Right lung (tissue), 10 donors: ENCODE measurements at places on chromosomes 3 and 15.
A peak's percentile ranks its signal among the peaks of the same experiment; 100 is the strongest.

DNA sequence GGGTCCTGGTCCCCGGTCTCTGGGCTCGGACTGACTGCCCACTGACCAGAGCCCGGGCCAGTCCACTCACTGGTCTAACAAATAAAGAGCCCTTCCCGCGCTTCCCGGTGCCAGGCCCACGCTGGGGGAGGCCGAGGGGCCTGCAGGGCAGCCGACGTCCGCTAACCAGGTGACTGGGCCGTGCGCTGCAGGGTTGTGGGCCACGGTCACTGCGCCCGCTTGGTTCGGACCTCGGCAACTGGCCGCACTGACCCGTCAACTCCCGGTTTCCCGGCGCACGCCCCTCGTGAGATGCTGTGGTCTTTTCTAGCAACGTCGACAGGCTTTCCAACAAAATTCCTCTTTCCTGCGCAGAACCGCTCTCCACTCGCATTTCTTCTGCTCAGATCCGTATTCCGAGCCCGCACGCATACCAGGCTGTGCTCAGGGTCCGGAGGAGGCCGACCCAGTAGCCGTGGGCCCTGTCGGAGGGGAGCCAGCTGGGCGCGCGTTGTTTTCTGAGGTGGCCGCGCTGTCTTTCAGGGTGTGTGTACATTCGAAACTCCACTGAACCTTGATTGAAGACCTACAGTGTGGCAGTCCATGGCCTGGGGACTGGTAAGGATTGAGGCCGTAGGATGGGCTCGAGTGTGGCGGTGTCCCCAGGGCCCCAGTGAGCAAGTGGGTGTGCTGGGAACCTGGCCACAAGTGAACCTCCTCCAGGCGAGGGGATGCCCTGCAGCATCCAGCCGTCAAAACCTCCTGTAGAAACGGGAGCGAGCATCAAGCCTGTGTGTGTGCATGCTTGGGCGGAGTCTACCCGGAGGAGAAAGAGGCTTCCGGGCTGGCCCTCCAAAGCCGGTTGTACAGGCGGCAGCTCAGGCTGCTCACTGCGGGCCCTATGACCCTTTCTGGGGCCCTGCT, 875 bp upstream of the NT5DC2 start:
- DNase-seq = peak; percentile 28

GRCh38 chr15:39624806-39625205, 43.9 kb downstream of the THBS1 start:
- no peak for DNase-seq

GRCh38 chr15:42404461-42405235, 45.3 kb downstream of the CAPN3 start:
- DNase-seq = no peak

DNA sequence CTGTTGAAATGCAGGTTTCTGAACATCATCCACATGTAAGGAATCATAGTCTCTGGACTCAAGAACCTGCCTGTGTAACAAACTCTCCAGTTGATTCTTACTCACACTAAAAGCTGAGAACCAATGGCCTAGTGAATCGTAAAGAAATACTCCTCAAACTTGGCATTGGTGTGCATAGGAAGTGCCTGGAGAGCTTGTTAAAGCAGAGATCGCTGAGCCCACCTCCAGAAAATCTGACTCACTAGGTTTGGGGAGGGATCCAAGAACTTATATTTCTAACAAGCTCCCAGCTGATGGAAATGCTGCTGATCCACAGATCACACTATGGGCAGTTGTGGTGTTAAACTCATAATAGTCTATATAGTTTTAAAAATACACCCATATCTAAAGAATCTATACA, 55.8 kb upstream of the LMCD1 start:
- no peak for DNase-seq

DNA sequence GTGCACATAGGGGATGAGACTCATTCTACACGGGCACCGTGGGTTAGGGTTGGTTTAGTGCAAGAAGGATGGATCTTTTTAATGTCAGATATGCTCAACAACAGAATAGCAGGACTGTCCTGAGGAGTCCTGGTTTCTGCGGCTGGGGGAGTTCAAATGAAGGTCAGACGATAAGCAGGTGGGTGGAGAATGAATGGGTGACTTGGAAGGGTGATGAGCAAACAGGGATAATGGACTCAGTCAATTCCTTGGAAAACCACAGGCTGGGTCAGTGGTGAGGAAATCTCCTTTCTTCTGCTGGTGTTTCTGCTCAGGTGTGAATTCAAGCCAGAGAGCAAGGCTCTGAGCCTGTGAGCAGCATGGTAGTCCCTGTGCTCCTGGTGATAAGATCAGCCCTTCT, 59.9 kb downstream of the MESD start:
- no peak for DNase-seq

- no peak for DNase-seq
These were observed 489 bp downstream of the CSPG5 start for GRCh38 chr3:47578119-47578632.

GRCh38 chr3:62445275-62445674, 71.9 kb upstream of the FEZF2 start:
- no peak for DNase-seq

DNA sequence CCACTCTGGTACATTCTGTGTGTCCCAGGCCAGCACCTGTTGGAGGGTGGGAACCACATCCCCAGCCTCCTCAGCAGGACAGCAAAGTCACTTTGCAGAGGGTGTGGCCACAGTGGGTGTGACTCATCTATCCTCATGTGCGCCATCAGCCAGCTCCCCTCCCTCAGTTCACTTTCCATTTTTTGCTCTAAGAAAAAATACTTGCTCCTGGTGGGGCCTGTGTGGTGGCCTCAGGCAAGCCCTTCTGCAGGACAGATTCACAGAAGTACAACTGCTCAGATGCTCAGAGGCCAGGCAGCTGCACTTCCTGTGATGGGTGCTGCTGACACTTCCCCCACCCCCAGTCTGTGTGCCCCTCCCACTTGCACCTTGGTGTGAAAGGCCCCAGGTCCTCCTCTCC, 78.3 kb upstream of the ALDH1L1 start:
- DNase-seq = no peak

DNA sequence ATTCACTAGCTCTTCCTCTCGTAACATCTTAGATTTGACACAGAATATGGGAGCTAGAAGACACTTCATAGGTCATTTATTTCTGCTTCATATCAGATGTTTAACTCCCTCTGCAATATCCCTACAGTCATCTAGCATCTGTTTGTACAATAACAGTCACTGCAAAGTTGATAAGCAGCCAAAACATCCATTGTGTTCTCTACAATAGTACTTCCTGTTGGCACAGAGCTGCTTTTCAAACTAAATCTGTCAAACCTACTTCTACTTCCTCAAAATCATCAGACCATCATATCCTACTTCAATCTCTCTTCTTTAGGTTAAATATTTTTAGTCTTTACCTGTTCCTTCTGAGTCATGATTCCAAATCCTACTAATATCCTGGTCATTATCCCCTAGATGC, 233.2 kb downstream of the FGF12 start:
- no peak for DNase-seq

DNA sequence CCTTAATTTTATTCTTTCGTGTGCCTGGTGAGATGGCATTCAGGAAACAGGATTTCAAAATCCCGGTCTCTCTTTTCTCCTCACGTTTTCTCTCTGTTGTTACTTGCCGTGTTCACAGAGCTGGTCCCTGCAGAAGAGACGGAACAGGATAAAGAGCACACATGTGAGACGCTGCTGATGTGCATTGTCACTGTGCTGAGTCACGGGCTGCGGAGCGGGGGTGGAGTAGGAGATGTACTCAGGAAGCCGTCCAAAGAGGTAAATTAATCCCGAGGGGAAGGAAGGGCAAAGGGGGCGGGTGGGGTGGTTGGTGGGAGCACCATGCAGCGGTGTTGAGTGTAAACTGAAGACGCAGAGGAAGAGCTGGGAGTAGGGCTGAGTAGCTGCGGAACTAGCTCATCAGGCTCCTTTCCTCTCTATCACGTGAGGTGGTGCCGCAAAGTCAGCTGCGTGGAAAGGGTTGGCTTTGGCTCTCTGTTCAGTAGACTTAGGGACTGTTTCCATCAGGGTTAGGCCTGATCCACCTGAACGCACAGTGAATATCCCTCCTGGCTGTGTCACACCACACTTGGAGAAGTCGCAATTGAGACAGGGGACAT, 164.8 kb upstream of the BHLHE40 start:
- no peak for DNase-seq

- no peak for DNase-seq
These were observed 422.1 kb upstream of the TGFBR2 start for GRCh38 chr3:30184091-30184810.

DNA sequence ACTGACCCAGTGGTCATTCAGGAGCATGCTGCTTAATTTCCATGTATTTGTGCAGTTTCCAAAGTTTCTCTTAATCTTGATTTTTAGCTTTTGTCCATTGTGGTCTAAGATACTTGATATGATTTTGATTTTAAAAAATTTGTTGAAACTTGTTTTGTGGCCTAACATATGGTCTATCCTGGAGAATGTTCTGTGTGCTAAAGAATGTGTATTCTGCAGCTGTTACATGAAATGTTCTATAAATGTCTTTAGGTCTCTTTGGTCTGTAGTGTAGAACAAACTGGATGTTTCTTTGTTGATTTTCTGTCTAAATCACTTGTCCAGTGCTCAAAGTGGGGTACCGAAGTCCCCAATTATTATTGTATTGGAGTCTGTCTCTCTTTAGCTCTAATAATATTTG, 17.4 kb downstream of the CEP63 start:
- no peak for DNase-seq

DNA sequence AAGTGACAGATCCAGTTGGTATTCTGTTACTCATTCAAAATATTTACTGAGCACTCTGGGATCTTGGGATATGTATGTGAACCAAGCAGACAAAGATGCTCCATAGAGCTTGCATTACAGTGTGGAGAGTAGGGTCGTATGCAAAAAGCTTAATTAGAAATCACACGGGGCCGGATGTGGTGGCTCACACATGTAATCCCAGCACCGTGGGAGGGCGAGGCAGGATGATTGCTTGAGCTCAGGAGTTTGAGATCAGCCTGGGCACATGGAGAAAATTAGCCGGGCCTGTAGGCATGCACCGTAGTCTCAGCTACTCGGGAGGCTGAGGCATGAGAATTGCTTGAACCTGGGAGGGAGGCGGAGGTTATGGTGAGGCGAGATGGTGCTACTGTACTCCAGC, 68.7 kb upstream of the MB21D2 start:
- DNase-seq = no peak

DNA sequence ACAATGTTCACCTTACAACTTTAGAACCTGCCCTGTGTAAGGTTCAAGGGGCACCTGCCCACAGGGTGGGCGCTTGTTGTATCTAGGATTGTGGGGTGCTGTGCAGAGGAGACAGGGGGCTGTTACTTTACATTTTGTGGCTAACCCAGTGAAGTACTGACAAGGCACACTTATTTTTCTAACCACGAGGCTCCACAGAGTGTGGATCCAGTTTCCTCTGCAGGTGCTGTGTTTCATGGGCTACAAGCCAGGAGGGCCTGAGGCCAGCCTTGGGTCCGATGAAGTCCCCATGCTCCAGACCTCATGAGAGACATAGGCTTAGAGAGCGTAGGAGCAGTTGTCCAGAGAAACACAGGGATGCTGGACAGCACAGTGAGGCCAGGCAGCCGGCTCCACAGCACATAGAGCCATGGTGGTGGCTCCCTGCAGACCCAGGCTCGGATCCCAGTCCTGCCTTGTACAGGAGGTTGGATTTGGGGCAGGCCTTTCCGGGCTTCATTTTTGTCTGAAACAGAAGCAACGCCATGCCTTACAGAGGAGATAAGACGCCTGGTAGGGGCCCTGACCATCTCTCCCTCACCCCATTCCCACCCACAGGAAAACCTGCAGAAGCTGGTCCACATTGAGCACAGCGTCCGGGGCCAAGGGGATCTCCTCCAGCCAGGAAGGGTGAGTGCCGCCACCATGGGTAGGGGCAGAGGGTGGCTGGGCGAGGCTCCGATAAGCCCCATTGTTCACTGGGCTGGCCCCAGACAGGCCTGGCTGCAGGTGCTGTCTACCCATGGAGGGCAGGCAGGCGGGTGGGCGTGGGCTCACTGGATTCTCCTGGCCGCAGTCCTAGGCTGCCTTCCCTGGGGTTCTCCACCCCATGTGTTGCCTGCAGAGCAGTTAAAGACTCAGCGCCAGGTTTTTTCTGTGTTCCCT, 40.1 kb upstream of the NR2C2 start:
- DNase-seq = no peak

GRCh38 chr15:27260523-27260922, 289.5 kb downstream of the GABRG3 start:
- DNase-seq = no peak

DNA sequence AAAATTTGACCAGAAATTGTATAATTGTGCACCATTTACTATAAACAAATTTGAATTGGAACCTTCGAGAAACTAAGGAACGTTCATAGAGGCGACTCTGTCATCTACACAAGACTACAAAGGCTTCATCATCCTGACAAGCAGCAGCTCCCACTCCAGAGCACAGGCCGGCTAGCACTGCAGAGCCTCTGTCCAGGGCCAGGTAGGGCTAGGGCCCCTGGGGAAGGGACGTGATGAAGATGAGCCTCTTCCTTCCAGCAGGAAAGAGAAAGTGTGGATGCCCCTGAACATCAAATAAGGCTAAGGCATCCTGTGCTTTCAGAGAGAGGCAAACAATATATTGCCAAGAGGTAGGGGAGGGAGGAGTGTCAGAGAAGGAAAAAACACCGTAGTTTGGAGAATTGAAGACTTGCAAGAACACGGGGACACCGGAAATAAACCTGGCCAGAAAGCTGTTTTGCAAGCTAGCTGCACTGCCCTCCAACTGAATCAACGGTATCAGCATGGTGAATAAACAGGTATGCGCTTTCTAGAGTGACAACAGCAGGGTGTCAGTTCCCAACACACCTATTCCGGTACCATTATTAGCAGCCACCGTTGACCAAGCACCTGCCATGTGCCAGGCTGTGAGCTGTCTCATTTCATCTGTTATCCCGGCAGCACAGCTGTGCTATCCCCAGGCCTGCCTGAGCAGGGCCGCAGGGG, 12.4 kb downstream of the XXYLT1 start:
- no peak for DNase-seq

GRCh38 chr3:61804782-61805181, 243.4 kb downstream of the PTPRG start:
- no peak for DNase-seq

- peak; percentile 11 for DNase-seq
These were observed 31.0 kb upstream of the KLHL25 start for GRCh38 chr15:85825719-85826118.

DNA sequence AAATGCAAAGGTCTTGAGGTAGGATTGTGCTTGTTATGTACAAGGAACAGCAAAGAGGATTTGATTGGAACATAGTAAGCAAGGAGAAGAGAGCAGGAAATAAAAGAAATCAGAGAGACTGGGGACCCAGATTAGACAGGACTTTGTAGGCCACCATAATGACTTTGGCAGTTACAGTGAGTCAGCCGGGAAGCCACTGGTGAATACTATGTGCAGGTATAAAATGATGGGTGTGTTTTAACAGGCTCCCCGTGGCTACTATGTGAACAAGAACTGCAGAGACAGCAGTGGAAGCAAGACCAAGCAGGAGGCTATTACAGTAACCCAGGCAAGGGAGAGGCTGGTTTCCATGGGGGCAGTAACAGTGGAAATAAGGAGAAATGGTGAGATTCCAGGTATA, 55.2 kb downstream of the NPTN start:
- no peak for DNase-seq

DNA sequence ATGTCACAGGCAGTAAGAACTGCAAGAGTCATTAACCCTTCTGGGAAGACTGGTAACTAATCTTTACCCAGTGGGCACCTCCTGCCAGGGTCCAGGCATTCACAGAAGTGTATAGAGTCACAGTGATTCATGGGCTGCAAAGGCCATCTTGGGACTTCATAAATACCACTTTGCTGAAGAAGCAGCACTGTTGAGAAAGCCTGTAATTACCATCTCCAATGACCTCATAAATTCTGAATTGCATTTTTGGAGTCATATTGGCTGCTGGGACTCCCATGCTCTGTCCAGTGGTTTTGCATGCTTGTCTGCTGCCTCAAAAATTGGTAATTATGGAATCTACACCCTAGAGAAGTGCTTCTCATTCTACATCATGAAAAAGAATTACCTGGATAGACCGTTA, 837.2 kb downstream of the NTRK3 start:
- DNase-seq = no peak
